ENCODE measurements at places on chromosomes 11 and 22.
A peak's percentile ranks its signal among the peaks of the same experiment; 100 is the strongest.

DNA sequence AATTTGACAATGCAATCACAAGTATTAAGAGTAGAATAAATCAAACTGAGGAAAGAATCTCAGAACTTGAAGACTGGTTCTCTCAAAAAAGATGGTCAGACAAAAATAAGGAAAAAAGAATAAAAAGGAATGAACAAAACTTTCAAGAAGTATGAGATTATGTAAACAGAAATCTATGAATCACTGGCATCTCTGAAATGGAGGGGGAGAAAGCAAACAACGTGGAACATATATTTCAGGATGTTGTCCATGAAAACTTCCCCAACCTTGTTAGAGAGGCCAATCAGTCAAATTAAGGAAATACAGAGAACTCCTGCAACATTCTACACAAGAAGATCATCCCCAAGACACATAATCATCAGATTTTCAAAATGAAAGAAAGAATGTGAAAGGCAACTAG is 235.7 kb downstream of the SBF2 start:
- no peak for DNase-seq

DNA sequence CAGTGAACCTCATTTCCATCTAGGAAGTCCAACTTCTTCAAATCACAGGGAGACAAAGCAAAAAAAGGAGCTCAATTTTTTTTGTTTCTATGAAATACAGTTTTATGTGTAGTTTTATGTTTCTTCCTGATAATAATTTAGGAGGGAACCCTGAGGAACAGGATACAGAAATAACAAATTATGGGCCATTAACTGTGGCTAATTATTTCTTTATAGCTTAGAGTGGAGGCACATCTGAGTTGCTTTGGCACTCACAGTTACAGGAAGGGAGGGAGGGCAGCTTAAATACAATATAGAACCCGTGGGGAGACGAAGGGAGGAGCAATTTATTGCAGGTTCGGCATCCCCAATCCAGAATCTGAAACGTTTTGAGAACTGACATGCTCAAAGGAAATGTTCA is 37.1 kb upstream of the HORMAD2 start:
- peak; percentile 12 for DNase-seq

- peak; percentile 58 for DNase-seq
Measured at GRCh38 chr22:18023509-18024275, 669 bp downstream of the MICAL3 start.

DNA sequence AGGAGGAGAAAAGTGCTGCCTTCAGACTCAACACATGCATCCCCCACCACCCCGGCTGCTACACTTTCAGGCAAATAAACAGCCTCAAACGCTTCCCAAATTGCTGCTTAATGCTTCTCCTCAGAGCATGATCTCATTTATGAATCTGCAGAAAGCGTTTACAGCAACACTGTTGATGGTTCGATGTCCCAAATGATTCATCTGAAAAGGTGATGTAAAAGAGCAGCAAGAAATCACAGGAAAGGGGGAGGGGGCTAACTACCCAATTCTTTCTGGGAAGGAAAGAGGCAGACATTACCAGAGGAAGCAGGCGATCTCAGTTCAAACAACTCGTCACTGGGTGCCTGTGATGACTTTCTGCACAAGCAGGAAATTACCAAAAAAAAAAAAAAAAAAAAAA is 119.6 kb downstream of the TENM4 start:
- DNase-seq, result no peak

All from NCI-H1105 (cell line).